ENCODE measurements at places on chromosomes 1 and 21.
A peak's percentile ranks its signal among the peaks of the same experiment; 100 is the strongest.

DNA sequence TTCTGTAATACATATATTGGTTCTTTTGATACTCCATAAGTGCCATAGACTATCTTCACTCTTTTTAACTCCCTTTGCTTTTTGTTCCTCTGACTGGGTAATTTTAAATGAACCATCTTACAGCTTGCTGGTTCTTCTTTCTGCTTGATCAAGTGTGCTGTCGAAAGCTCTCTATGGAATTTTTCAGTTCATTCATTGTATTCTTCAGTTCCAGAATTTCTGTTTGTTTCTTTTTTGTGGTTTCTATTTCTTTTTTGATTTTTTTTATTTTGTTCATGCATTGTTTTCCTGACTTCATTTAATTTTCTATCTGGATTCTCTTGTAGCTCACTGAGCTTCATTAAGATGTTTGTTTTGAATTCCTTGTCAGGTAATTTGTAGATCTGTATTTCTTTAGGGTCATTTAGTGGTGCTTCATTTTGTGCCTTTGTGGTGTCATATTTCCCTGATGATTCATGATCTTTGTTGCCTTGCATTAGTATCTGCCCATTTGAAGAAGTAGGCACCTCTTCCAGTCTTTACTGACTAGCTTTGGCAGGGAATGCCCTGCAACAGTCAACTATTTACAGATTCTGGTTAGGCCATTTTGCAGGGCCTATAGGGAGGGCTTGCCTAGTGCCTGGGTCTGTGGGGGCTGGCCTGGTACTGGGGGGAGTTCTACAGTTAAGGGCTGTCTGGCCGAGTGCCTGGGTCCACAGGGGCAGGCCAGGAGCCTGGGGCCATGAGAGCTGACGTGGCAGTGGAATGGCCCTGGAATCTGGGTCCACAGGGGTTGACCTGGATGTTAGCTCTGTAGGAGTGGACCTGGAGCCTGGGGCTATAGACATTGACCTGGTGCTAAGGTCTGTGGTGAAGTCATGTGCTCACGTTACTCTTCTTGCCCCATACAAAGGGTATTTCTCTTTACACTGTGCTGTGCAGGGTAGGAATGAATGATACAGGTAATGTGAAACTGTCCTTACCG, 89.7 kb downstream of the MAGI3 start:
- DNase-seq = no peak

DNA sequence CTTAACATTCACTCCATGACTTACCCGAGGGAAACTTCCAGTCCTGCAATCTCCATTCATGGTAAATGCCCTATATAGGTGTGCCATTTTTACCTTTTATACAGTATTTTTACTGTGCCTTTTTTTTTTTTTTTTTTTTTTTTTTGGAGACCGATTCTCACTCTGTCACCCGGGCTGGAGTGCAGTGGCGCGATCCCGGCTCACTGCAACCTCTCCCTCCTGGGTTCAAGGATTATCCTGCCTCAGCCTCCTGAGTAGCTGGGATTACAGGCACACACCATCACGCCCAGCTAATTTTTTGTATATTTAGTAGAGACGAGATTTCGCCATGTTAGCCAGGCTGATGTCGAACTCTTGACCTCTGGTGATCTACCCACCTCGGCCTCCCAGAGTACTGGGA, 124.4 kb upstream of the PLPPR4 start:
- DNase-seq = no peak

GRCh38 chr1:235947989-235948388, 81.3 kb upstream of the LYST start:
- no peak for DNase-seq

DNA sequence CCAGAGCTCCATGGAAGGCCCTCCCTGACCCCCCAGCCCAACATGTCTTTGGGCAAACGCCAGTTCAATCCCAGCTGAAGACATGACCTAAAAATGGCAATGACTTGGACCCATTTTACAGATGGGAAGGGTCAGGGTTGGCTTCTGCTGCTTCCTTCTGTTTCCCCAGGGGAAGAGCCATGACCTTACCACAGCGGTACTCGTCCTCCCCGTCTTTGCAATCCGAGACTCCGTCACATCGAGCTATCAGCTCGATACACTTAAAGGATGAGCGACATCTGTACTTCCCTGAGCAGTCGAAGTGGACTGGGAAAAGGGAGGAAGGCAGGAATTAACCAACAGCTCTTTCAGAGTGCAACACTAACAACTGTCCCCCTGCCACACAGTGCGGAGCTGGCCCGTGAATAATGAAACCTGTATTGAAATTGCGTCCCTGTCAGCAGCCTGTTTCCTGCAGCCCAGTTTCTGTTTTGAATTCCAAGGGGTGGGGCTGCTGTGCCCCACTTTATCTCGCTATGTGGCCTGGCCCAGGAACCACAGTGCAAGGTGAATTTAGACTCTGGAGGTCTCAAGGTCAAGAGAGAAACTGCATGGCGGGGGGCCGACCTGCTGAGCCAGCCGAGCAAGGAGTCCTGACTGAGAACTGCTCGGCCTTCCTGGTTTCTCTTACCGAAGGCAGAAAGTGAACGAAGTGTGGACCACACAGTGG, 7.0 kb downstream of the TMPRSS3 start:
- no peak for DNase-seq

DNA sequence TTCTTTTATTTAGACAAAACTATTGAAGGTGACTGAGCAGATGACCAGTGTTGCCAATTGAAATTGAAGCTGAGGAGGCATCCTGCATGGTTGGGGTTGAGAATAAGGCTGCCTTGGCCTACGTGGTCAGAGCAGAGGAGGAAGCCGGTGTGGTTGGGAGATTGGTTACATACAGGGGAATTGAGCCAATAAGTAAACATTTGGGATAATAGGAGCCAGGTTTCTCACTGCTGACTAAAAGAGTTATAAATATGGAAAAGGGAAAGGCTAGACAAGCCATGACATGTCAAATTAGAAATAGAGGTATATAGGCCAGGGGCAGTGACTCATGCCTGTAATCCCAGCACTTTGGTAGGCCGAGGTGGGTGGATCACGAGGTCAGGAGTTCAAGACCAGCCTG, 15.8 kb downstream of the SNX7 start:
- DNase-seq = peak; percentile 67

DNA sequence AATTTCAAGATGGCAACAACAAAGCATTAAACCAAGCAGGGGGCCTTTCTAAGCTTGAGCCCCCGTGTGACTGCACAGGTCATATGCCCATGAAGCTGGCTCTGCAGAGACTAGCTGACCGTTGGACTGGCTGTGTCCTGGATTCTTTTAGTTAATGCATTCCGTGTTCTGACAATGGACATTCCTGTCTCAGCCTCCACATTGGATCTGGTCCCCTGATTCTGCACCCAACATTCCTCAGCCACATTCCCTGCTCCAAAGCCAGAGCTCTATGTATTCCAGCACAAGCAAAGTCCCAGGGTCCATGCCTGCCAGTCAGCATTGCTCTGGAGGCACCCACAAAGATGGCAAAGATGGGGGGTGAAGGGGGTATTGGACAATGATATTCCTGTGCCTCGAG, 5.1 kb upstream of the NAV1 start:
- no peak for DNase-seq

GRCh38 chr1:235108876-235109275, 19.8 kb downstream of the TOMM20 start:
- no peak for DNase-seq

All from HS-5 (cell line).